ENCODE measurements at places on chromosomes 5 and 9. TPM values are rescaled to one million over a fixed set of nuclear protein-coding genes. Genes with fewer than 3 reads are reported as not detected.
A peak's percentile ranks its signal among the peaks of the same experiment; 100 is the strongest.

- no peak for DNase-seq
Observed at GRCh38 chr5:159905496-159905895, 10.8 kb upstream of the ADRA1B start.

GRCh38 chr5:37435261-37435660 lies 56.1 kb downstream of the WDR70 start:
- no peak for DNase-seq

- DNase-seq, result no peak
Observed at GRCh38 chr5:22278164-22278563, 575.0 kb downstream of the CDH12 start.

GRCh38 chr5:123490974-123491373 lies 21.0 kb upstream of the CSNK1G3 start:
- no peak for DNase-seq

GRCh38 chr9:133090752-133091385 lies 29.1 kb downstream of the CEL start:
- DNase-seq, result no peak

DNA sequence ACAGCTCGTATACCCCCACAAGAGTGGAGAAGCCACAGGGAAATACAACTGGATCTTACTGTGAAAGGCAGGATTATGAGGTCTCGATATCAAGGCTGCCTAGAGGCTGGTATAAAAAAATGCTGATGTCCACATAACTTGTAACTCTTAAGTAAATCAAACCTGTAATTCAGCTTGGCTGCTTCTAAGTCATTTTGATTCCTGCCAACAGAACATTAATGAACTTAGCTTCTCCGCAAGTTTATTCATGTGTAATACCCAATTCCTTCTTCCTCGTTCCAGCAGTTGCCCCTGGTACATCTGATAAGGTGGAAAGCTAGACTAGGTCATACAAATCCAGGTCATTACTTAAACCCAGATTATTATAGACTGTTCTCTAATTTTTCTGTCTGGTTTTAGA lies 16.4 kb upstream of the SMIM15 start:
- DNase-seq, result no peak

DNA sequence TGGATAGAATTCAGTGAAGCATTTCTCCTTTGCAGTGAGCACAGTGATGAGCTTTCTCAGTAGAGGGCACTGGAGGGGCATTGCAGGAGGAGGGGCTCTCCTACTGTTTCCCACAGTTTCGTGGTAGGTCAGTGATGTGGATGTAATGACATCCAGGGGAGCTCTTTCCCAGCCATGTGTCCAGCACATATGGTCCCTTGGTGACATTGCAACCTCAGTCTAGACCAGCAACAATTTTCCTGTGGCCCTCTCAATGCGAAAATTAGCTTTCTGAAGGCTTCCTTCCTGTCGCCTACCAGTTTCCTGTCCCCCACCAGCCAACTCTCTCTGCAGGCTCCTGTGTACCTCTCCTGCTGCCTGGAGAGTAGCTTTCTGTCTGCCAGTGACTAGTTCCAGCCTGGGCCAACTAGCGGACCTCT lies 6.9 kb upstream of the PDCL start:
- DNase-seq, result peak; percentile 37

DNA sequence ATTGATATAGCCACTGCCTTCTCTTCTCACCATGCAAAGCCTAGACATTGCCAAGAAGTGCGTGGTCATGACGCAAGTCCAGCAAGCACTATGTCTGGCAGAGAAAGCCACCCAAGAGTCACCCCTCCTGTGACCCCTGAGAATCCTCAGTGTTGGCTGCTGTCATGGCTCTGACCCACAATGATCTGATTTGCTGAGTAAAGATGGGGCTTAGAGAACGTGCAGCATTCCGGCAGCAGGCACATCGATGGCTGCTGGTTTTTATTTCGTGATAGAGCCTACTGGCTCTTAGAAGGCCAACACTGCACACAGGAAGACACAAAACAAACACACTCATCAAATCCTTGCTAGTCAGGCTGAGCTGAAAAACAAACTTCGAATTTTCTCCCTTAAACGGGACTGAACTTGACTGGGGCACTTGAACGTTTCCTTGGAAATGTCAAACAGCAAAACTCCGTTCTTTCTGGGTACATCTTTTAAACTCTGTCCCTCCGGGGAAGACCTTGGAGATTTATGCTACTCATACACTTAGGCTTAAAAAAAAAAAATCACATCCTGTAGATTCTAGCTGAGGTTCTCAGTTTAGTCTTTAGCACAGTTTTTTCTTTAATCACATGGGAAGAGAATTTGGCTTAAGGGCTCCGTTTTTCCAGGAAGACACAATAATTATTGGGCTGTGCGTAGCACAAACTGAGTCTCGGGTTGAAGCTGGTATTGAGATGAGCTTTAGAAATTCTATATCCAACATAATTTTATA lies 88.2 kb upstream of the BASP1 start:
- no peak for DNase-seq

GRCh38 chr5:17079562-17079961 lies 137.9 kb upstream of the BASP1 start:
- peak; percentile 41 for DNase-seq

GRCh38 chr5:41334221-41334620 lies 120.9 kb upstream of the C6 start:
- DNase-seq, result no peak

DNA sequence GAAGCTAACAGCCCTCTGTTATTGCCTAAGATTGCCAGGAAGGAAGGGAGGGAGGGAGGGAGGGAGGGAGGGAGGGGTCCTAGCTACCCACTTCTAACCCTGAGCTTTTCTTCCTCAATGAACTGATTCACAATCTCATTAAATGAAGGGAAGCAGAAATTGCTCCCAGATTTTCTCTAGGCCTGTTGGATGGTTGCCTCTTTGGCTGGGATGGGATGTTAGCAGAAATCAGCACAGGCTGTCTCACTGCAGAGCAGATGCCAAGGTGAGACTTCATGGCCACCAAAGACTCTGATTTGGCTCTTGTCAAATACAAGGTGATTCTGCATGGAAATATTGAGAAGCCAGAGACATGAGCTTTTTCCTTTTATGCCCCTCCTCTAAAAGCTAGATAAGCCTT lies 578.6 kb downstream of the ACTL7B start:
- no peak for DNase-seq

- DNase-seq, result peak; percentile 52
Observed at GRCh38 chr5:34923694-34924461, 5.5 kb upstream of the DNAJC21 start.

- DNase-seq, result peak; percentile 94
Observed at GRCh38 chr5:50667653-50668595, 1.5 kb downstream of the PARP8 start.

DNA sequence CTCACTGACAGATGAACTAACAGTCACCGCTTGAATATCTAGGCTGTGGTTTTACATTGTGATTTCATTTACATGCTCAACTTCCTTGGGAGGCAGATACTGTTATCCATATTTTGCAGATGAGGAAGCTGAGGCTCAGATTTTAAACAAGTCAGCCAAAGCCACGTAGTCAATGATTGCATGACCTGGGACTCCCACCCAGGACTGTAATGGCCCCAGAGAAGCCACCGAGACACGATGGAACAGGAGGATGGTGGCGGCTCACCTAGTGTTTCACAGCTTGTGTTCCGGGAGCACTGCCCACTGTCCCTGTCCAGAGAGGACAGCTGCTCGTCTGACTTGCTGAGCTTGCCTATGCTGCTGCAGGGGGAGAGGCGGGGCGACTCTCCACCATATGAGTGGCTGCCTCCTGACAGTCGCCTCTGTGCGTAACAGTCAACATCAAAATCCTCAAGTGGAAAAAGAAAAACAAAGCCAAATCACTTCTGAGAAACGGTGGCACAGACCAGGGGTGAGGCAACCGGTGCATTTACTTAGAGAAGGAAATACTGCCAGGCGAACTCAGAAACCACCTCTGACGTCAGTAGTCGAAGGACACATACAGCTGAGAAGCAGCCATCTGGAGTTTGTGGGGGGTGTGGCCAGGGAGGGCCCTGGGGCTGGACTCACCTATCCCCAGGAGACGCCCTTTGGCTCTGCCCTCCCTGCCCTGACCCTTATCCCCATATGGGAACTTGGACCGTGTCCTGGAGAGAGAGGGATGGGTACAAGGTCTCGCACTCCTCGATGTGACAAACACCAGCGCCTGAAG lies 82.5 kb downstream of the PRRT1B start:
- peak; percentile 75 for DNase-seq

- no peak for DNase-seq
Observed at GRCh38 chr9:68794898-68795297, 89.9 kb downstream of the PIP5K1B start.

DNA sequence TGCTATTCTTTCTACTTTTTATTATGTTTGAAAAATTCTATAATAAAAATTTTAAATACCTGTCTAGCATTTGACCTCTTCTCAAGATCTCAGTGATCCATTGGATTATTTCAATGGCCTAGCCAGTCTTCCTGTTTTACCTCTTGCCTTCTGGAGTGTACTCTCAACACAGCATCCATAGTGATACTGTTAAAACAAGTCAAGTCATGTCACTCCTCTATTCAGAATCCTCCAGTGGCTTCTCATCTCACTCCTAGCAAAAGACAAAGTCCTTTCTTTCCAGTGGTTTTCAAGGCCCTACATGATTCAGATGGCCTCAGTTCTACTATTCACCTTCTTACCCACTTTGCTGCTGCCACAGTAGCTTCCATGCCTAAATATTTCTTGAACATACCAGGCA lies 1.8 kb downstream of the MARVELD2 start:
- no peak for DNase-seq

- DNase-seq, result peak; percentile 35
Observed at GRCh38 chr9:4933177-4933576, 51.9 kb upstream of the JAK2 start.

- DNase-seq, result no peak
Observed at GRCh38 chr5:164627021-164627420, 1121.6 kb downstream of the MAT2B start.

DNA sequence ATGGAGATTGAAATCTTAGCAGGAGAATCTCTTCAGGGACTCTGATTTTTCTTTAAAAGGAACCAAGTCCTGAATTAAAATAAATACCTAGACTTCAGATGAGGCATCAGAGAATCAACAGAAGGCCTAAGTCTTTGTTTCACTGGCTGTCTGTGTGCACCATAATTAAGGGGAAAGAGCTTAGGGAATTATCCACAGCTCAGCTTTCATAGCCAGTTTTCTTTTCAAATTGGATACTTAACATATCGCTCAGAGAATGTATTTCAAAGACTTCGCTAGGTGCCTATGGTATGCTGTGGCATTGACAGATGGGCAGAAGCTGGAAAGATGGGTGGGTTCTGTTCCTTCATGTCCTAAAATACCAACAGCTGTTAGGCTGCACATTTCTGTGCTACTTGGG lies 325.8 kb downstream of the TMEM38B start:
- DNase-seq, result no peak

DNA sequence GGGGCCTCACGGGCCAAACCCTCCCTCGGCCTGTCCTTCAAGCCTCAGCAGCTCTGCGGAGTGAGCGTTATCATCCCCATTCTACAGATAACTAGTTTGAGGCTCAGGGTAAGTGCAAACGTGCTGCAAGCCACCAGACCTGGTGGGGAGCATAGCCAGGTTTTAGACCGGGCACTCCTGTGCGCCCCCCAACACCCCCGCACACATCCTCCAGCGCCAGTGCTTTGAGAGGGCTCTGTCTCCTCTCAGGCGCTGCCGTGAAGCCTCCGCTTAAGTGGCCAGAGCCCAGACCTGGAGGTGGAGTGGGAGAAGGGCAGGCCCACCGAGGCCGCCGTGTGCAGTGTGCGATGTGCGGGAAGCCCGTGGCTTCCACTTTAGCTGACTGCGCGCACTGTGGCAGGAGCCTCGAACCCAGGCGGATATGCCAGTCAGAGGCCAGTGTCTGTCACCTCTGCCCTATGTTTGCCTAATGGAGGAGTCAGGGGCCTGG lies 1.6 kb upstream of the MGAT1 start:
- no peak for DNase-seq

DNA sequence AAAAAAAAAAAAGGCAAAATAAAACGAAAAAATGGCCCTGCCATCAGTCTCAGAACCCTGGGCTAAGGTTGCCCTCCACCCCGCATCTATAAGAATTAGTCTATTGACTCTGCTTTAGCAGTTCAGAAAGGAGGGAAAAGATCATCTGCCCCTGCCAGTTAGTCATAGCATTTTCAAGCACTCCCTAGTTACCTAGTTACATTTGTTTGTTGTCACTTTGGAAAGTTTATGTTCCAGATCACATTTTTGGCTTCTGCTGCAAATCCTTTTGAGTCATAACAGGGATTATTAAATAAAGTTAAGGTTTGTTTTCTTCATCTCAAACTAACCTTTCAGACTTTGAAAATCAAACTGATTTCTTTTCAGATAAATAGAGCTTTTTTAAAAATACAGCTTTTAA lies 52.1 kb downstream of the AQP7 start:
- peak; percentile 78 for DNase-seq

NUTM2F gene
- not detected for total RNA-seq

HK3 gene
- 3.9 TPM for total RNA-seq

OR1J2 gene
- not detected for total RNA-seq

FAM153A gene
- total RNA-seq, result not detected

SLC27A4 gene
- 21.0 TPM for total RNA-seq

GIN1 gene
- total RNA-seq, result 10.5 TPM

SLC6A7 gene
- 29.3 TPM for total RNA-seq

KIF20A gene
- not detected for total RNA-seq

NME5 gene
- total RNA-seq, result 1.5 TPM

SHISAL2B gene
- total RNA-seq, result not detected

TMC1 gene
- not detected for total RNA-seq

GARNL3 gene
- total RNA-seq, result 9.6 TPM

SPINK13 gene
- not detected for total RNA-seq

SERF1A gene
- total RNA-seq, result 9.2 TPM
